ENCODE measurements at places on chromosomes 12 and 14. TPM values are rescaled to one million over a fixed set of nuclear protein-coding genes. Genes with fewer than 3 reads are reported as not detected.

DNA sequence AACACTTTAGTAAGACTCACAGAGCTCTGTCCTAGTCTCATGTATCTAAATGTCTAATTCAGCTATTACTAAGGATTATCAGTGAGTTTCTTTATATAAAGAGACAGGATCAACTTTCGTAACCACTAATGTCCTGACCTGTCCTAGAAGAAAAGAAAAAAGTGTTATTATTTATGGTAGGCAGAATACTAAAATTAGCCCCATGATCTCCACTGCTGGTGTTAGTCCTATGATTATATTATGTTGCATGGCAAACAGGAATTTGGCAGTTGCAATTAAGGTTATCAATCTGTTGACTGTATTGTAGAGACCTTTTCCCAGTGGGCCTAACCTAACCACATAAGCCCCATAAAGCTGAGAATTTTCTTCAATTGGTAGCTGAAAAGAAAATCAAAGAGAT lies 132.9 kb upstream of the DIO2 start:
- no peak for ATAC-seq

GRCh38 chr12:27779416-27779919 lies 565 bp upstream of the KLHL42 start:
- no peak for ATAC-seq

DNA sequence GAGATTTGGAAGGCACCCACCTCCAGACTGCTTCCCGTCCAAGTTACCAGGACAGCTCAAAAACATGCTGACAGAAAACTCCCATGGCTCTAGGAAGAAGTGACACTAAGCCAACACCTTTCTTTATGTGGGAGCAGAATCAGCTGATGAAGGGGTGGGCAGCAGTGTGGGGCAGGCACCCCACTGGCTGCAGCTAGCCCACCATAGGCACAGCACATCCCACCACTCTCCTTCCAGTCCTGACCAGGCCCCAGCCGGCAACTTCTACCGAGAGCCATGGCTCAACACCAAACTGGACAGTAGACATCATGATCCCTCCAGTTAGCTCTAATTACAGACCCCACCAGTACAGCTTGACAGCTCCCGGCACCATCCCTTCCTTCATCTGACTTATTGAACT lies 45.0 kb downstream of the SH2B3 start:
- no peak for ATAC-seq

DNA sequence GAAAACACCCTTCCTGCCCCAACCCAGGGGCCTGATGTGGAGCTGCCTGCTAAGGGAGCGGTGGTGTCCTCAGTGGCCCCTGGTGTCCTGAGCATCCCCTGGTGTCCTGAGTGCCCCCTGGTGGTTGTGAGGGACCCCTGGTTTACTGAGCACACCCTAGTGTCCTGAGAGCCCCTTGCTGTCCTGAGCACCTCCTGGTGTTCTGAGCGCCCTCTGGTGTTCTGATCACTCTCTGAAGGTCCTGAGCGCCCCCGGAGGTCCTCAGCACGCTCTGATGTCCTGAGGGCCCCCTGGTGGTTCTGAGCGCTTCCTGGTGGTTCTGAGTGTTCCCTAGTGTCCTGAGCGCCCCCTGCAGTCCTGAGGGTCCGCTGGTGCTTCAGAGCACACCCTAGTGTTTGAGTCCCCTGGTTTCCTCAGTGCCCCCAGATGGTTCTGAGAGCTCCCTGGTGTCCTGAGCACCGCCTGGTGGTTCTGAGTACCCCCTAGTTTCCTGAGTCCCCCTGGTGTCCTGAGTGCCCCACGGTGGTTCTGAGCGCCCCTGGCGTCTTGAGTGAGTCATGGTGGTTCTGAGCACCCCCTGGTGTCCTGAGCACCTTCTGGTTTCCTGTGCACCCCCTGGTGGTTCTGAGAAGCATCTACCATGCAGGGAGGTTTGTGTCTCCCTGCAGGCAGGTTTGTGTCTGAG lies 1004.2 kb downstream of the TMEM121 start:
- no peak for ATAC-seq

- ATAC-seq, result no peak
Observed at GRCh38 chr14:64088647-64088964, 205.6 kb downstream of the ESR2 start.

- no peak for ATAC-seq
Observed at GRCh38 chr12:45343269-45344051, 127.6 kb downstream of the ANO6 start.

DNA sequence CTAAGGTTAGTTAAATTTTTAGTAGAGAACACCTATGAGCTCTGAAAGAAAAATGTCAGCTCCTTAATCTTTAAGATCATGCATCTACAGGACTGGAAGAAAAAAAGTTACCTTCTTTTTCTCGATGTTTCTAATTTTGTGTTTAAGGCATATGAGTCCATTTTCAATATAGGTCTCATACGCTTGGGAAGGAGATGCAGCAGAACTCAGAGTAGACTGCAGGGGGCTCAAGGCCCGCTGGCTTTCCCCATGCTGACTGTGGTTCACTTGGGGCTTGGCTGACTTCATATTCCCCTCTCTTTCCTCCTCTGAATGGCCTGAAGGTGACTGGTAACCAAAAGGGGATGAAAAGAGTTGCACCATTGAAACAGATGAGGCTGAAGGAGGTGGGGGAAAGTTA lies 1.5 kb downstream of the CAPRIN2 start:
- no peak for ATAC-seq

DNA sequence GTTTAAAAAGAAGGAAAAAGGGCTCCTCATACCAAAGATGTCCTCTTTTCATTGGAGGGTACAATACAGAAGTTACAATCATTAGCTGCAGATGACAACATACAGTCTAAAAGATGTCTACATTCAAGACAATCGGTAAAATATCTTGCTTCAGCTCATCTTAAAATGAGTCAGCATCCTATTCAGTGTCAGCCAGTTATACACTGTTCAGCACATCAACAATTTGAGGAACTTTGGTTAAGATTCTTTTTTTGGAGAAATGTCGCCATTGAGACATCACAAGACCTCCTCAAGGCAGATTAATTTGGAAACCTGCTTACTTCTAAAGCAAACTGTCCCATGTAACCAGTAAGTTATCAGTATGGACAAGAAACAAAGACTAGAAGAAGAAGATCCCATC lies 100.7 kb upstream of the SLC38A4 start:
- no peak for ATAC-seq

GRCh38 chr14:92945959-92946846 lies 23.3 kb downstream of the CHGA start:
- peak; percentile 86 for ATAC-seq

DNA sequence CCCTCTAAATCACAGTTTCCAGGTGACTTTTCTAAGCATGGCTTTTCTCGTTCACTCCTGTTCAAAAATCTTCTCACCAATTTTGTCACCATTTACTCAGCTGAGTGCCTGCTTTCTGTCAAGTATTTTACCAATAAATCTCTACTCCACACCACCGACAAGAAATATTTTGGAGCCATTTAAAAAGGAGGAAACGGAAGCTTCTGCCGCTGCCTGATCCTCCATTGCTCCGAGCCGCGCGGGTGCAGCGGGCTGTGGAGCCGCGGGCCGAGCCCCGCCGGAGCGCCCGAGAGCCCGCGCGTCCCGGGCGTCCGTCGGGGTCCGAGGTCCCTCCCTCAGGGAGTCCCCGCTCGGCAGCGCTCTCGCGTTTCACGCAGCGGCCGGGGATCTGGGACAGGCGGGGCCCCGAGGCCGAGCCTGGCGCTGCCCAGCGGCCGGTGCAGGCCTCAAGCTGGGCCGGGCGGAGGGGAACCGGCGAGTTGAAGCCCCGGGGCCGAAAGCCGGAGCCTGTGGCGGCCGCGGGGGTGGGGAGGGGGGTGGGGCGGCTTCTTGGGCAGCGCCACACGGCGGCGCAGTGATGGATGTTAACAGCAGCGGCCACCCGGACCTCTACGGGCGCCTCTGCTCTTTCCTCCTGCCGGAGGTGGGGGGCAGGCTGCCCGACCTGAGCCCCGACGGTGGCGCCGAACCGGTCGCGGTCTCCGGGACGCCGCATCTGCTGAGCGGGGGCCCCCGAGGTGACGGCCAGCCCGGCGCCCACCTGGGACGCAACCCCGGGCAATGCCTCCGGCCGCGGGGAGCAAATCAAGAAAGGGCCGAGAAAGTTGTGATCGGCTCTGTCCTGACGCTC lies 1.1 kb upstream of the HEBP1 start:
- peak; percentile 14 for ATAC-seq

GRCh38 chr12:4807116-4807783 lies 87.0 kb downstream of the GALNT8 start:
- ATAC-seq, result no peak

DNA sequence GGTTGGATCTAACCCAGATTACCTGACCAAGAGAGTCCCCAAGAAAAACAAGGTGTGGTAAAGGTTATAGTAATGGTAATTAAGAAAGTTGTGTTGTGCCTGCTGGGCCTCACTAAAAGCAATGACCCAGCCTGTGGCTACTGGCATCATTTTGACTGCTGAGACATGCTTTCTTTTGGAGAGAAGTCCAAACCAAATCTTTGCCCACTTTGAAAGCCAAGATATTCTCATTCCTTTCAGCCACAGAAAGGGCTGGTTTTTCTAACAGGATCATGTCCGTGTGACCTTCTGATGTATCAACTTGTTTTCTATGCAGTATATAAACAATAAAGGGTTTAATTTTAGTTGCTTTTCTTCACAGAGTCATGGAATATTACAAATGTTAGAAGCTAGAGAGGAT lies 388.6 kb downstream of the RAD51B start:
- ATAC-seq, result no peak

- ATAC-seq, result no peak
Observed at GRCh38 chr12:68565391-68565903, 45.3 kb upstream of the RAP1B start.

DNA sequence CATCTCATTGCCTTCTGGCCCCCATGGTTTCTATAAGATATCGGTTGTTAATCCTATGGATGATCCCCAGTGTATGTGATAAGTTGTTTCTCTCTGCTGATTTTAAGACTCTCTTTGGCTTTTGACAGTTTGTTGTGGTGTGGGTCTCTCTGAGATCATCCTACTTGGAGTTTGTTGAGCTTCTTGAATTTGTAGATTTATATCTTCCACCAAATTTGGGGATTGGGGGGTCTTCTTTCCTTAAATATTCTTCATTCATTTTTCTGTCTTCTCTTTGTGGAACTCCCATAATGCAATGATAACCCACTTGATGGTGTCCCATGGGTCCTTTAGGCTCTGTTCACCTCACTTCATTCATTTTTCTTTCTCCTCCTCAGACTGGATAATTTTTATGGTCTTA lies 20.0 kb upstream of the BBS10 start:
- no peak for ATAC-seq

DNA sequence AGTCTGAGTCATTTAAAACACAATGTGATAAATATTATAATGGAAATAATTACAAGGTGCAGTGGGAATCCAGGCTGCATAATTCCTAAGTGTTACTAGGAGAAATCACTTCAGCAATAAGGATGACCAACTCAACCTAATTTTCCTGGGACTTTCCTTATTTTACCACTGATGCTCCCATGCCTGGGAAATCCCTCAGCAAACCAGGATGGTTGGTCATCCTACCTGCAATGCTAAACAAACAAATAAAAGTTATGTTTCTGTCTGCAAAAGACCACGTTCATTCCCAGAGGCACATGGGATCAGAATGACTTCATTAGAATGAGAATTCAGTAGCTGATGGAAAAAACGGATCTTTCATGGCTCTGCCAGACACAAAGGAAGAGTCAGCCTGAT lies 130.8 kb upstream of the RAP1B start:
- no peak for ATAC-seq

DNA sequence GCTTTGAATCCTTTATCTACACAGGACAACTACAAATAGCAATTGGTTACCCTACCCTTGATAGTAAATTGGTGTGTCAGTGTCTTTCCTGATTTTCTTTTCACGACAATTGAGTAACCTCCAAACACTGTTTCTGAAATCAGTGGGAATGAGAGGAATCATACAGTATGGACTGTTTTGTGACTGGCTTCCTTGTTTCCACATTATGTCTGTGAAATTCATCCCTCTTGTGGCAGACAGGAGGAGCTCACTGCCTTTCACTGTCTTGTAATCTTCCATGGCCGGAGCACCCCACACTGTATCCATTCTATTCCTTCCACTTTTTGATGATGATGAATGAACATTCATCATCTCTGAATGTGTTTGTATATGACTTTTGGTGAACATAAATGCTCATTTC lies 164.0 kb upstream of the PZP start:
- no peak for ATAC-seq

GRCh38 chr12:67698672-67699581 lies 50.4 kb downstream of the DYRK2 start:
- ATAC-seq, result peak; percentile 17

DNA sequence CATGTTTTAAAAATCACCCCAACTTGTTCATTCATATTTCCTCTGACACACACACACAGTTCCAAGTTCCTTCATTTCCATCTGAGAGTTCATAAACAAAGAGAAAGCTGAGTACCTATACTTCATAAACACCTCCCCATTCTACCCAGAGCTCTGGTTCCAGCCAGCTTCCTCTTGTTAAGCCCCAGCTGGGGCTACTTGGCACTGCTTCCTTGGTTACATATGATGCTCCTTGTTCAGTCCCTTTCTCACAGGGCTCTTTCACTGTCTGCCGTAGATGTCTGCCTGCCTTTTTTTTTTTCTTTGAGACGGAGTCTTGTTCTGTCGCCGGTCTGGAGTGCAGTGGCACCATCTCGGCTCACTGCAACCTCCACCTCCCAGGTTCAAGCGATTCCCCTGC lies 77.5 kb downstream of the COX16 start:
- no peak for ATAC-seq

DNA sequence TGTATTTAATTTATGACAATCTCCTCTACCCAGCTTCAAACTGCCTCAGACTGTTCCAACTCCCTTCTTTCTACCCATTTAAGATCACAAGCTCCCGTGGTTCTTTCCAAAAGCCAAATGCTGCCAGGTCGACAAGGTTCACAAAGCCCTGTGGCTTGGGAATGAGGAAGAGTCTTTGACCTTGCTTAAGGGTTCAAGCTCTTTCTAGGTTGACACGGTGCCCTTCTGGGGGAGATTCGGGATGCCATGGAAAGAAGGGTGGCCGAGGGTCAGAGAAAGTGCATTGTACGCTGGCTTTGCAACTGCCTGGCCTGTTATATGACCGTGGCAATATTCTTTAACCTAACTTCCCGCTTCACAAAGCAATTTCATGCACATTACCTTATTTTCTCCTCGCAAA lies 239.3 kb downstream of the ANO2 start:
- ATAC-seq, result no peak

GRCh38 chr12:7679251-7680045 lies 13.7 kb upstream of the APOBEC1 start:
- no peak for ATAC-seq

Gene ACOT6
- not detected for total RNA-seq

Gene JAG2
- total RNA-seq, result 18.9 TPM

Gene P2RX2
- total RNA-seq, result not detected

Gene KLRD1
- total RNA-seq, result not detected

Gene RFX4
- not detected for total RNA-seq

Gene AKAP6
- 4.4 TPM for total RNA-seq

Gene ZDHHC22
- total RNA-seq, result not detected

Gene MYF5
- total RNA-seq, result not detected

Gene MANSC1
- 47.8 TPM for total RNA-seq

Gene SNAPC1
- 3.8 TPM for total RNA-seq

Gene WIF1
- total RNA-seq, result 0.20 TPM

Gene PPP1R1A
- not detected for total RNA-seq

Data from esophagus mucosa (tissue), 1 donor.